ENCODE measurements at places on chromosomes 16 and 17.

- DNase-seq, result no peak
Observed at GRCh38 chr16:58542291-58542690, 27.0 kb downstream of the SETD6 start.

DNA sequence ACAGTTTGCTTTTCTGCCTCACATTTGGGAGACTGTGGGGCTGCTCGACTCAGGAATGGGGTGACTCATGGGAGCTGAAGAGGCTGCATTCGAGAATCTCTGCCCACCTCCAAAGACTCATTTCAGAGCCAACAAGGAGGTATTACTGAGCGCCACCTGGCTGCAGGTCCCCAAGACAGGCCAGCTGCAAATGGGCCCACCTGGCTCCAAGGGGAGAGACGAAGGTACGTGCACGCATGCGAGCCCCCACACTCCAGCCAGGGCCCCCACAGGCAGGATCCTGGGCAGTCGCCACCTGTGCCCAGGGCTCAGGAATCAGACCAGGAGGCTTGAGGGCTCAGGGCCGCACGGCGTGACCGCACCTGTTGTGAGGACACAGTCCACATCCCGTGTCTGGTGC, 6.0 kb downstream of the HAGHL start:
- DNase-seq, result no peak

GRCh38 chr17:39237586-39237985, 11.8 kb upstream of the STAC2 start:
- DNase-seq, result no peak

DNA sequence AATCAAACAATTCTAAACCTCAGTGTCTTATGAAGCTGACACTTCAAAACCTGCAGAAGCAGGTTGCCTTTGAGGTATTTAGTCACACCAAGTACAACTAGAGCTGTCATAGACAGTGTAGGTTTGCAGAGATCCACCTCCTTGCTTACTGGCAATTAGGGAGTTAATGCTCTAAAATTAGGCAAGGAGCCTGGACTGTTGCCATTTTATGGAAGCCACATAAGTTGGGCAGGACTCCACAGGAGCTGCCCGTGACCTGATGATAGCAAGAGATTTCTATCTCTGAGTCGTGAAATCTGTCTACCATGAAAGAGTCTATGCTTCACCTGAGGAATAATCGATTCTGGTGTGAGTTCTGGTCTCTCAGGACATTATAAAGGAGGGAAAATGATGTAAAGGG, 8.9 kb downstream of the EME1 start:
- DNase-seq, result no peak

GRCh38 chr16:87531418-87531817, 38.6 kb upstream of the ZCCHC14 start:
- no peak for DNase-seq

- no peak for DNase-seq
Observed at GRCh38 chr17:72660274-72661115, 432.0 kb downstream of the SLC39A11 start.
